ENCODE measurements at places on chromosomes 6 and 20.

- DNase-seq: peak; percentile 67
These were observed 5.6 kb upstream of the ANKRD60 start for GRCh38 chr20:58233881-58234528.

GRCh38 chr20:41072190-41072863, 43.7 kb downstream of the TOP1 start:
- DNase-seq: peak; percentile 57

DNA sequence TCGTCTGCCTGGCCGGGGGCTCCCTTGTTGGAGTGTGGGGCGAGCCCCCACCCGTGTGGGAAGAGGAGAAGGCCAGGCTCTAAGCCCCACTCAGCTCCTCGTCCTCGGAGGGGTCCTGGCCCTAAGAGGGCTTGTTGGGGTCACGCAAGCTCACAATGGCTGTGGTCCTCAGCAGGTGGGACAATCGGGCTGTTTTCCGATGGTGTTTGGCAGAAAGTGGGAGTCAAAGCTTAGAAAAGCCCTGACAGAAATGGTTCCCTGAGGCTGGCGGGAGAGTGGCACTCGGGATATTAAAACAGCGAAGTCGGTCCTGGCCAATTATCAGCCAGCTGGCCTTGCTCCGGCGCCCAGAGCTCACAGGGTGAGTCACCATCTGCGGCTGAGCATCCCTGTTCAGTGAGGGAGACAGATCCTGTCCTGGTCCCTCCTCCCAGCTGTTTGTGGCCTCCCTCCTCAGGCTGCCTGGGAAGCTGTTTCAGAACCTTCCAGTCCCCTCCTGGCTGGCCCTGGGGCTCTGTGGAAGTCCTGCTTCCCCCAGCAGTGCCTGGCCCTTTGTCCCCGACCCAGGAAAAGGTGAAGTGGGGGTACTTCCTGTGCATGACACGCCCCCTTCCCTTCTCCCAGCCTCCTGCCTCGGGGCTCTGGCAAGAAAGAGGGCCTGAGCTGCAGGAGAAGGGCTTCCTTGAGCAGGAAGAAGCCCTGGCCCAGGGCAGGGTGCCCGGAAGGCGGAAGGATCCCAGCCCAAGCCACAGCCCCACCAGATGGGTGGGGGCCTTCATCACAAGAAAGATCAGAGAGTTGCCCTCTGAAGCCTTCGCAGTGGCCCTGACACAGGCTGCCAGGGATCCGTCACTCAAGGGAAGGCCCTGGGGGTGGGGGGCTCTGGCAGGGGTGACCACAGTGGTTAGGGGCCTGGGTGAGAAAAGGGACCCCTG, 53.6 kb upstream of the BHLHE23 start:
- no peak for DNase-seq

GRCh38 chr20:3543901-3544507, 73.2 kb downstream of the ATRN start:
- no peak for DNase-seq

DNA sequence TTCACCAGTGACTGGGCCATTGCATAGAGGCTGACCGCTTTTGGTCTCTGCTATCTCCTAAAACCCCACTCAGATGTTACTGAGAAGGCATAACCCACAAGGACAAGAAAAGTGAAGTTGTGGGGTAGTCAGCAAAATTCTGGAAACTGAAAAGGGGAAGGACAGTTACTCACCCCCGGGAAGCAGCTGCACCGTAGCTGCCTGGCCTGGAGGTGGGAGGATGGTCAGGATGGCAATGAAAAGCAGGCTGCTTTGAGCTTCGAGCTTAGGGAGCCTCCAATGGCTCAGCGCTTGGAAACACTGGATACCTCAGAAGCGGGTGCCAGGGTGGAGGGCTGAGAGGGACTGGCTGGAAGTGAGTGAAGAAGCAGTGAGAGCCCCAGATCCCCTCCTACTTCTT, 56.0 kb downstream of the KCNK5 start:
- no peak for DNase-seq

DNA sequence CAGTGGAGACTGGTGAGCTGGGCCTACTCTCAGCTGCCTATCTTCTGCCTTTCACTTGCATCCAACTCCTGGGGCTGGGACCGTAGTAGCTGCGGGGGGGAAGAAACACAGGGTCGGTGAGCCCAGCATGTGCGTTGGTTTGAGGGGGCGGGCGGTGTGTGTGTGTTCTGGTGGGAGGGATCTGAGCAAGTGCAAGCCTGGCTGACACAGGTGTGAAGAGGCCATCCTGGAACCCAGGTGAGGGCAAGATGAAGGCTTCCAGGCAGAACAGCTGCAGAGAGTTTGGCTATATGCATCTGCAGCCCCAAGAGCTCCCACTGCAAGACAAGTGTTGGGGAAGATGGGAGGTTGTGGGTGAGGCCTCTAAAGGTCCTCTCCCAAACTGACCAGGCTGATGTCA, 30.6 kb downstream of the MOCS1 start:
- DNase-seq: no peak

GRCh38 chr6:138529478-138529877, 30.2 kb upstream of the NHSL1 start:
- DNase-seq: no peak

- DNase-seq: no peak
These were observed 5.5 kb downstream of the ANKEF1 start for GRCh38 chr20:10040070-10040975.

DNA sequence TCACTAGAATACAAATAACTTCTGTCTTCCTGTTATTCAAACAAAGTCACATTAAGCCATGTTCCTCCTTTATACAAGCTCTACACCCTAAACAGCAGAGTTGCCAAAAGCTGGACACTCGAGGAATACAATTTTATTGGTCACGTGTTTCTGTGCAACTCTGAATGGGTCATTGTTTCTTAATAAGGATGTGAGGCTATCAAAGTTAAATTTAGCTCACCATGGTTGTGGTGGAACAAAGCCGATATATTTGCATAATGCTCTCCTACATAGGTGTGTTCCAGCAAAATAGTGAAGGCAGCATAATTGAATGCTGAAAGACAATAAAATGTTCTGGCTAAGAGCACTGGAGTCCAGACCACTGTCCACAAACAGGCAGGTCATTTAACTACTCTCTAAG, 36.9 kb upstream of the CD2AP start:
- DNase-seq: no peak

GRCh38 chr6:140711019-140711613, 1336.7 kb upstream of the CITED2 start:
- DNase-seq: no peak

DNA sequence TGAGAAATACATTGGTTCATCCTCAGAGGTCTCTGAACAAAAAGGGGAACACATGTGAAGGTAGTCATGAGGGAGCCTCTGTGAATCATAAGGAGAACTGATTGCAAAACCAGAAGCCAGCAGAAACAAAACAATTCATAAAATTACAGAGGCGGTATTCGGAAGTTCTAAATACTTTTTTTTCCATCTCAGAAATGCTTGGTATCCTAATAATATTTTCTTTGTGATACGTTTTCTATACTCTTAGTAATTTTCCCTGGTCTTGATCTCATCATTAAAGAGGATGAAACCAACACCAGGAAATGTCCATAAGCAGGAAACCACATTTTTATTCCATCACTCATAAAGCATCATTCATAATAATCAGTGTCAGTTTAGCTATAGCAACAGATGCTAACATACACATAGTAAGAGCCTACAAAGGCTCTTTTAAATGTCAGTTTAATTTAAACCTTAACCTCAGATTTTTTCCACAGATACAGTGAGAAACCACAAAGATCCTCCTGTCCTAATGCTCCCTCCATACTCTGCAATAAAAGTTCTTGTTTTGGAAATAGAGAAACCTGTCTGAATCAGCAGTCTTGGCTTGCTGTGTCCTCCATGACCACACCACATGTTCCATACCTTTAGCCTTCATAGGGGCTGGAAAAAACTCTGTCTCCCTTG, 29.2 kb downstream of the SGK1 start:
- DNase-seq: no peak

DNA sequence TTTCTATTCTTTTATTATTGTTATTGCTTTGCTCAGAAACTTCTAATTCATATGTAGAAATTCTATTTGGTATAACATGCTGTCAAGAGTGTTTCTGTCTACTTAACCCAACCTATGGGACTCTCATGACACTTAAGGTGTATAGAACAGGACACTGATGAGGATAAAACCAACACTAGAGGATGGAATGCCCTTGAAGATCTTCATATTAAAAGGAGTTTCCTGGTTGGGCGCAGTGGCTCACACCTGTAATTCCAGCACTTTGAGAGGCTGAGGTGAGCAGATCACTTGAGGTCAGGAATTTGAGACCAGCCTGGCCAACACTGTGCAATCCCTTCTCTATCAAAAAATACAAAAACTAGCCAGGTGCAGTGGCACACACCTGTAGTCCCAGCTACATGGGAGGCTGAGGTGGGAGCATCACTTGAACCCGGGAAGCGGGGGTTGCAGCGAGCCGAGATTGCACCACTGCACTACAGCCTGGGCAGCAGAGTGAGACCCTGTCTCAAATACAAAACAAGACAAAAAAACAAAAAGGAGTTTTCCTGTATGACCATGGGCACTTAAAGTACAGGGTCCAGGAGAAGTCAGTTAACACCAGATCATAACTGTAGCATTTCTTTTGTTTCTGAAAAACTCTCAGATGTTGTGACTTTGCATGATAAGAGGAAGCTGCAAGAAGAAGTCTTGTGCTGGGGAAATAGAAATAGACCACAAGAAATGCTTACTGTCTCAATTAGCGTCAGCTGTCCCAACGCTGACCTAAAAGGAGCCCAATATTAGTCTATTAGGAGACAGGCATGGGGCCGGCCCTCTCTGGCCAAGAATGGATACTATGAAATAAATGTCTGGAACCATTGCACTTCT, 38.9 kb upstream of the CD2AP start:
- no peak for DNase-seq

- no peak for DNase-seq
These were observed 392.4 kb upstream of the HS3ST5 start for GRCh38 chr6:114735025-114735735.

DNA sequence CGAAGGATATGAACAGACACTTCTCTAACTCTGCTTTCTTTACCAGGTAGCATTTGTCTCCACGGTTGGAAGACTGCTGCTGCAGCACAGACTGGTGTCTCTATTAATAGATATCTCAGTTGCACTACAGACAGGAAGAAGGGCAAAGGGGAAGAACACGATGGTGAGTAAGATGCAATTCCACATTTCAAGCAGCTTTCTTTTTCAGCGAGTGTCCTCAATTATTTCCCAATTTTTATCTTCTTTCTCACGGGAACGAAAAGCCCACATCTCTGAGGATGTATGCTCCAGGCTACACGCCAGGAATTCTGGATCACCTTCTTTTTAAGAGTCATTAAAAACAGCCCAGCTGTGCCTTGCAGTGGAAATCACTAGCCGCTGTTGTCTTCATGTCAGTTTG, 311.6 kb upstream of the ECI2 start:
- DNase-seq: no peak

DNA sequence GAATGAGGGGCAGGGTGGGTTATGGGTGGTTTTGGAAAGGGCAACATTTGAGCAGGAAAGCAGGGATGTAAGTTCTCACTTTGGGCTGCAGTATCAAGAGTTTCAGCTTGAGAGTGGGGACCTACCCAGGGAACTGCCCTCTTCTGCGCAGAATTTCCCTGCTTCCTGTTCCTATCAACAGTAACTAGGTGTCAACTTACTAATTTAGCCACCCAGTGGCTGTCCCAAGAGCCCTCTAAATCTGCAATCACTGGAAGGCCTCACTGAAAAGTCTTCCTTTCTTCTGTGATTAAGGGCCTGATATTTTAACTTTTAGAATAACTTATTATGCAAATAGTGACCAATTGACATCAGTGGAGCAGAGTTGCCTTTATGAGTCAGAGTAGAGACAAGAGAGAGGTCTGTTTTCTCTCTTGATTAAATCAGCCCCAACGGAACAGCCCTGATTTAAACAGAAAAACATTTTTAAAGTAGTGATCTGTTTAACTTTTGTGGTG, 118.2 kb upstream of the RIPOR2 start:
- no peak for DNase-seq

DNA sequence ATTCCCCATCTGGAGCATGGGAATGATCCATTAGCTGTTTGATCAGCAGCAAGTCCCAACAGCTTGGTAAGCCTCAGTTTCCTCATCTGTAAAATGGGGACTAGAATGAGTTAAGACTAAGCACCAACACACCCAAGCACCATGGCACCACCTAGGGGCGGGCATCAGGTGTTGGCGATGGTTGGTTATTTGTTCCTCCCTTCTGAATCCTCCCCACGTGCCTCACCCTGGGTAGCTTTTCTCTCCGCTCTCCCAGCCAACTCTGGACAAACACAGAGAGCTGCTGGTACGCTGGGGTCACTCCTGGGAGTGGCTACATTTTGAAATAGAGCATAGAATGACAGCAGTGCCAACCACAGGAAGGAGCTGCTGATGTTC, 13.3 kb upstream of the ITPR3 start:
- DNase-seq: no peak

- DNase-seq: no peak
These were observed 763.1 kb downstream of the C6orf118 start for GRCh38 chr6:164546263-164546662.

Data from left hindlimb (tissue), 1 donor.